ENCODE measurements at places on chromosomes 7 and 10.

DNA sequence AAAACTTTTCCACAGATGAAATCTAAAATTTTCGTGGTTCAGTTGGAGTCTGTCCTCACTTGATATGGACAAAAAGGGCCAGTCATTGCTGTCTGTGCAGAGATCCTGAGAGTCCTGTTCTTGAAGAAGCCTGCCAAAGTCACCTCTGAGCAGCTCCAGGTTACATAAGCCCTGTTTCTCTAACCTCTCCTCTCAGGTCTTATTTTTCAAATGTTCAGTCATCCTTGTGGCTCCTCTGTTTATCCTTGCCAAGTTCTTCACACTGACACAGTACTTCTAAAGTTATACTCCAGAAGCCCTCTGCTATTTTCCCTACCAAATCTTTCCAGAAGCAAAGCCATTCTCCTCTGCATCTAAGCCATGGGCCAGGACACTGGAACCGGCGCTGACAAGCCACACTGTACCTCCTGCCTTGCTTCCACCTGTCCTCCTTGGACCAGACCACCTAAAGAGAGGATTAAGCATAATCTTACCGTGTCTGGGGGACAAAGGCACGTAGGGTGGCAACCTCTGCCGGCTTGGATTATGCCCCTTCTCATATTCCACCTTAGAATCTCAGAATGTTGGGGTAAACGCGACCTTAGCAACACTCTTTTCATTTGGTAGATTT is 161.6 kb downstream of the JAZF1 start:
- DNase-seq: peak; percentile 40

DNA sequence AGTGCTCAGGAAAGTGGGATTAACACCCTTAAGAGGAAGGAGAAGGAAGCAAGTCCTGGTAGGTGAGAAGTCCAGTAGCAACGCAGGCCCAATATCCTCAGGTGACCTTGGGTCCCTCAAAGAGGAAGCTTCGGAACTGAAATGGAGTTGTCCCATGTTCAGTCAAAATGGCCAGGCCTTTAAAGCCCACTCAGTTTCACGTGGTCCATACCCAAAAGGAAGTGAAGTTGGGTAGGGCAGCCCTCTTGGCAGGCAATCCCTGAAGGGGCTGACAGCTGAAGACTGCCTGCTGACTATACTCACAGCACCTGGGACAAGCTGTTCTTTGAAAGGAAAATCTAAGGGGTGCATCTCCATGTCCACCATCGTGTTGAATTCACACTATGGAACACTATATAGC is 3.0 kb downstream of the GSAP start:
- DNase-seq: no peak

GRCh38 chr10:27482984-27483956 is 20.8 kb upstream of the RAB18 start:
- DNase-seq: peak; percentile 41

GRCh38 chr7:25521236-25521635 is 292.9 kb upstream of the NPVF start:
- DNase-seq: no peak

GRCh38 chr7:29421010-29421956 is 142.4 kb upstream of the PRR15 start:
- DNase-seq: no peak

DNA sequence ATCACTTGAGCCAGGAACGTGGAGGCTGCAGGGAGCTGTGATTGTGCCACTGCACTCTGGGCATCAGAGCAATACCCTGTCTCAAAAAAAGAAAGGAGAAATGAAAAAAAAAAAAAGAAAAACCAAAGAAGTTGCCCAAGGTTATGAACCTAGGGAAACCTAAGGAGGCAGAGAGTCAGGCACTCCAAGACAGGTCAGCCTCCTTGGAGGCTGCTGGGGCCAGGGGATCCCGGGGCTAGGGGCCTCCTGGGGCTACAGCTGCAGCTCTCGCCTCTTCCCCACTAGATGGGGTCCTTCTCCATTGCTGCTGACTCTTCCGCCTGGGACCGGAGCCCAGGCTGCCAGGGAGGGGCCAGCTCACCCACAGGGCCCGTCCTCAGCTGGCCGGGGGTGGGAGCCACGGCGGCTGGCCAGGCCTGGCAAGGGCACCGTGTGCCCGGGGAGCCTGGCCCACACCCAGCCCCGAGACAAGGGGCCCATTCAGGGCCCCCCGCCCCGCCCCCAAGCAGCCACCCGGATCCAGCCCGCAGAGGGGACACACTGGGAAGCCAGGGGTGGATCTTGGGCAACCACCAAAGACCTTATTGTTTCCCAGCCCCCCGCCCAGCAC is 1.7 kb upstream of the SPACDR start:
- DNase-seq: peak; percentile 71

DNA sequence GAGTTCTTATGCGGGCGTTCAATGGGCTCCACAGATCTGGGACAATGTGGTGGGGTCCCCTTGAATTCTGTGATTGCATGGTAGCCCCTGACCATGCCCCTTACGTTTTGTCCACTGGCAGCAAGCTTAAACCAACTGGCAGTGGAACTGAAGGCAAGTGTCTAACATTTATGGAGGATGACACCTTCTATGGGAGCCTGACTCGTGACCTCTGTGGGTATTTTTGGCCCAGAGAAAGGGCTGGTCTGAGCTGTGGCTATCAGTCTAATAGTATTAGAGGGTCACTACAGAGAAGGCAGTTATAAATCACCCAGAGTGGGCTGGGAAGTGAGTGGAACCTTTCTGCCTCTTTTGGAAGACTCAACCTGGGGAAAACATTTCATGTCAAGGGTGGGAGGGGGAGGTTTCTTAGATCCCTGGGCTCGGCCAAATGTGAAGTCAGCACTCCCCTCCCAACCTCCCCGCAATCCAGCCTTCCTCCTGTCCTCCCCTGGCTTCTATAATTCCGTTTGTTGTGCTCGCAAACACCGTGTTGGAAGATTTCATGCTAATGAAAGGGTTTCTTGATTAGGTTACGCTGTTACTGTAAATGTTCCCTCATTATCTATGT is 322.7 kb downstream of the RPS24 start:
- DNase-seq: no peak

GRCh38 chr7:3937605-3938004 is 636.6 kb downstream of the SDK1 start:
- DNase-seq: no peak

DNA sequence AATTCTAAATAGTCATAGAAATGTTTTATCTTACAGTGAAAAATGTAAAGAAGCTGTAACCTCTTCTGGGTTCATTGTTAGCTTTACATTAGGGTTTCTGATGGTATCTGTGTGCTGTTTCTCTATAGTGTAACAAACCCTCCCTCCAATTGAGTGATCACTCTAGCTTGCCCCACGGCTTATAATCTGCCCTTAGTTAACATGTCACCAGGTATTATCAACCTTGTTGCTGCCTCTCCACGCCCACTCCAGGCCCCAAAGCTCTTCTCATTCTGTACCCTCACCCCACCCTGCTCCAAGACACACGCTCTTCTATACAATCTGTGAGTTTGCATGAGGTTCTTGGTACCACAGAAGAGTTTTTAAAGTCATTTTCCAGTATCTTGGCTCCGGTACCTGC is 139.4 kb downstream of the ARID5B start:
- DNase-seq: no peak

DNA sequence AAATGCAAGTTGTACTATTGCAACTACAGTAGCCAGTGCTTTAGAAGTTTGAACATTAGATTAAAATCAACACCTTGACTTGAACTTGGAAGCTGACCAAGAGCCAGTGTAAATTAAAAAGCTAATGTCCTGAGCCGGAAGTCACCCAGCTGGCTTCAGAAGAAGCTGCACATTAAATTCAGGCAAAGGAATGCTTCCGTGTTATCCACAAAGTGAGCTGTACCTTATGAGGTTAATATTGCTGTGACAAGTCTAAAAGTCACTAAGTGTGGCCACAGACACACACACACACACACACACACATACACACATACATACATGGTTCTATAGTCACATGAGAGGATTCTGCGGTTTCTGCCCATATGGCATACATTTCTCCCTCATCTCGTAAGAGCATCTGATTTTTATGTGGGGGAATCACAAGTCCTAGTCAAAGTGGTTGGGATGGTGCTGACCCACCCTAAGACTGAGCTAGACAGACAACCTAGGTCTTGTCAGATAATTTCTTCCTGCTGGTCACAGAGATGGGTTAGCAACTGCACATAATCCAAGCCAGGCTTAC is 612.9 kb downstream of the SORCS1 start:
- no peak for DNase-seq

DNA sequence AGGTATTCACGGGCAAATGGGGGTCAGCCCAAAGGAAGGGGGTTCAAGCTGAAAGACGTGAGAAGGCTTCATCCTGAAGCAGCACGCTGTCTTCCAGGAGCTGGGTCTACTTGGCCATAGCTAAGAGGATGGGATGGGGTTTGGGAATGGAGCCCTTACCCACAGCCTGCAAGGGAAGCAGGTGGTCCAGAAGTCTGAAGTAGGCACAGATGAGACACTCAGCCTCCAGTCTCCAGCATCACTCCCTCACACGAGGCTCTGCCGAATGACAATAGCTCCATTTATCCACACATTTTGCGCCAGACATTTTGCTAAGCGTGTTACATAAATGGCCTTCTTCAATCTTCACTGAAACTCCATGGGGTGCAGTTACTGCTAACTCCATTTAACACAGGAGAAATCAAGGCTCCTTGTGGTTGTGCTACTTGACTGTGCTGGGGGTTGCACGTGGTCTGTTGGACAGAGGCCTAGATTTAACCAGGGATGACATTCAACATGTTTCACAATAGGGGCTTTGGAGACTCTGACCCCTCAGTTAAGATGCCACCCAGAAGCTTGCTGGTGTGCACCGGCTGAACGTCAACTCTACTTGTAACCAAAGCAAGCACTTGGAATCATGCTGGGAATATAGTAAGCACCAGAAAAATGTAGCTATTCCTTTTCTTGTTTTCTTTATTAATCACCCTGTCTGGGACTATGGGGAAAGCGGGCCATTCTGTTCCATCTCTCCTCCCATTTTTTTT is 85.3 kb downstream of the FAM241B start:
- peak; percentile 59 for DNase-seq

DNA sequence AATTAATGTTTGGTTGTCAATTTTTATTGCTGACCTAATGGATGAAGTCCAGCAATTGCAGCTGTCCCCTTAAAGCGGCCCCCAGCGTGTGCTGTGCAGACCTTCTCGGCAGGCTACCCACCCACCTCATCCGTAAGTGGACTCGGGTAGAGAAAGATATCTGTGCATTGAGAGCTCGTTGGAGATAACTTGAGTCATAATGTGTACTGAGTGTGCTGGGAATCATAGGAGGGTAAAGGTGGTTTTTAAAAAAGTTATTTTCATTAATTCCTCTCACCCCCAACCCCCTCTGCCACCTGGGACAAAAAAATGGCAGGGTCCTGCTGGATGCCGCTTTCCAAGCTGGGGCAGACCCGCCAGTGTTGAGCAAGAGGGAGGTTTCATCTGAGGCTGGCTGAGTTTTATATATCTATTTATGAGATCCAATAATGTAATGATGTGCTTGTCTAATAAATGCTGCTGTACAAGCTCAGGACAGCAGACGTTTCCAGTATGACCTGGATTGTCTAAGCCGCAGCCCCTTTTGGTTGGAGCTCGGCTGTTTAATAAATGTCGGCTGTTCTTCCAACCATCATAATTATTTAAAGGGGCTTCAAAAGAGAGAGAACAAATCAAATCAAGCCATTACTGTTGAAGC is 119.1 kb downstream of the NKX6-2 start:
- peak; percentile 12 for DNase-seq
